CD8-positive, alpha-beta memory T cell (primary cell): ENCODE measurements at places on chromosomes 6 and 20.

DNA sequence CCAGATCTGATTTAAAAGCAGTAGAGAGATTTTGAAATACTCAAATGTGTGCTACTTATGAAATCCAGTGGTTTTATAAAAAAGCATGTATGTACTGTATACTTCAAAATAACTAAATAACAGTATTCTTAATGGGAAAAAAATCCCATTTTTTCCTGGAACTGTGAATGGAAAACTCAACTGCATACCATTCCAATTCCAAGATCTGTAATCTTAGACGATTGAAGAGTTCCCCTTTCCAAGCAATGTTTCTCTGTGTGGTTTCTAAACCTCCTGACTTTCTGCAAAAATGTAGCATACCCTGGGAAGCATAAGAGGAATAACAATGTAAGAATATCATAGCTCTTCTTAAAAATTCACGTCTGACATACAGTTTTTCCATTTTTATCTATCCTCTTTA is 40.3 kb upstream of the HIVEP2 start:
- no peak for DNase-seq

GRCh38 chr20:11305406-11305805 is 612.3 kb upstream of the BTBD3 start:
- no peak for DNase-seq

GRCh38 chr20:39829256-39829655 is 859.8 kb downstream of the MAFB start:
- DNase-seq = no peak

DNA sequence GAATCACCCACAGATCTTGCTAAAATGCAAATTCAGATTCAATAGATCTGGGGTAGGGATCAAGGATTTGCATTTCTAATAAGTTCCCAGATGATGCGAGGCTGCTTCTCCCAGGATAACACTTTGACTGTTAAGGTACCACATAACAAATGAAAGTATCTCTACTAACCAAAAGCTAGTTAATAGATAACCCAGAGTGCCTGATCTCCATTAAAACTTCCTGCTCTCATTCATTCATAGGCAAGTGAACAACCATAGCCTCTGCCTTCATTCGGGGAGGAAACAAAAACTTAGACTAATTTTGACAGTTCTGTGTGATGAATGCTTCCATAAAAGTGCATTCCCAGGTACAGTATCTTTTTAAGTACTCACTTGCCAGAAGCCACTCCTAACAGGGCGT is 265.6 kb upstream of the BTBD3 start:
- DNase-seq = no peak

GRCh38 chr6:158789115-158789917 is 29.9 kb downstream of the EZR start:
- DNase-seq = peak; percentile 46

DNA sequence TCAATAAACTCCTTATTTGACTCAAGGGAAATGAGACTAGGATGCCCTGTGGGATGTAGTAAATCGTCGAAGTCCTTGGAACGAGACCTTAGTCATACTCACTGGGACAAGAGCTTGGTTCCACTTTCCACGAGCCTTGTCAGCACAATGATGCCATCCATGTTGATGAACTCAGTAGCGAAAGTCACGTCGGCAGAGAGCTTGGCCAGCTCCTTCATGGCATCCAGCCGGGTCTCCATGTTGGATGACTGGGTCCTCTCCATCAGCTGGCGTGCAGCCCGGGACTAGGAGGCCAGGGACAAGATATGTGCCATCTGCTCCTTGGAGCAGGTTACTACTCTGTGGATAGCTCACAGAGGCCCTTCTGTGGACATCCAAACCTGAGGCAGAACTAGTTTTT is 17.5 kb downstream of the ELMO2 start:
- DNase-seq = no peak

DNA sequence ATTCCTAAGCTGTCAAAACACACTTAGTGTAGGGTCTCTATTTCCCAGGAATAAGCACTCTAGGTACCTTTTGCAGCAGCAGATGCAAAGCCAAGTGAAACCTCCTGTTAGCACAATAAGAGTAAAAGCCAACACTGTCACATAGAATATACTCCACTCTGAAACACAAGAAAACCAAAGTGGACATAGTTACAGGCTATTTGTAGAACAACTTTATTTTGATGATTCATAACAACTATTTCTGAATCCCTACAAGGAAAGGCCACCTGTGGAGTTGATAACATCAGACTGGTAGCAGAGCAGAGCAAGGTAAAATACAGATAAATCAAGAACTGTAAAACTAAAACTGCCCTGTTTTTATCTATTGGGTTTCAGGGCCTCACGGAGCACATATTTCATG is 59.7 kb downstream of the ALDH5A1 start:
- DNase-seq = no peak

DNA sequence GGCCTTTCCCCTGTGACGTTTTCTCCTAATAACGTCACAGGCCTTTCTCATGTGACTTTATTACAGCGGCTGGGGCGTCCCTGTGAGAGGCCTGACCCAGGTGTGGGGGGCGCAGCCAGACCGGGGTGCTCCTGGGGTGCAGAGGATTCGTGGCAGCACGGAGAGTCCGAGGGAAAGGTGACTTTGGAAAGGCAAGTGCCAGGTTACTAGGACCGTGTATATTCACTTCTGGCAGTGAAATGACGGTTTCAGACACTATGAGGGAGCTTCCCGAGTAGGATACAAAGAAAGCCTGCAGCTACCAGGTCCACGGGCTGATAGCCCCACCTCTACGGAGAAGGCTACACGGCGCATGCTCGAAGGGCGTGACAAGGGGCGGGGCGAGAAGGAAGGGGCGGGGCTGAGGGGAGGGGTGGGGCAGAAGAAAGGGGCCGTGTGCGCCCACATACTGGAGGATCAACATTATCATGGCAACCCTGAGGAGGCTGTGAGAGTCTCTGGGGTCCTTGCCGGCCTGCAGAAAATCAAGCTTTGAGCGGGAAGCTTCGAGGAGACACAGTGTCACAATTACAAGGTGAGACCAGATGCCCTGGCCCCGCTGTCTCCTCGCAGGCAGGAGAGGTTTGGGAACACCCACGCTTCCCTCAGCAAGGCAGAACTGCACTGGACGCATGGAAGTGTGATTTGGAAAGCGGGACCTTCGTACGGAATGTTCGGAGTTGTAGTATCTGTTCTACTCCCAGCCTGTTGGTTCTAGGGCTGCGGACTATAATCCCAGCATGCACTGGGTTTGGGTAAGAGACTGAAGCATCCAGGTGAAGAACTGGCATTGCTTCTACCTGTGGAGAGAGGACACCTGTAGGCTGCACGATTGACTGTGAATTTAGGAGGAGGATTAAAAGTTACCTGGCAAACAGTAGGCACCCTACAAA is 54.4 kb upstream of the ZNF337 start:
- peak; percentile 29 for DNase-seq

GRCh38 chr20:3760655-3761348 is 6.8 kb downstream of the ADISSP start:
- no peak for DNase-seq
